ENCODE measurements at places on chromosomes 12 and 14. TPM values are rescaled to one million over a fixed set of nuclear protein-coding genes. Genes with fewer than 3 reads are reported as not detected.

GRCh38 chr14:41404126-41404525, 202.6 kb upstream of the LRFN5 start:
- peak; percentile 9 for DNase-seq

RTL1 gene
- 51.1 TPM for polyA plus RNA-seq

OTOGL gene
- polyA plus RNA-seq = not detected

DNA sequence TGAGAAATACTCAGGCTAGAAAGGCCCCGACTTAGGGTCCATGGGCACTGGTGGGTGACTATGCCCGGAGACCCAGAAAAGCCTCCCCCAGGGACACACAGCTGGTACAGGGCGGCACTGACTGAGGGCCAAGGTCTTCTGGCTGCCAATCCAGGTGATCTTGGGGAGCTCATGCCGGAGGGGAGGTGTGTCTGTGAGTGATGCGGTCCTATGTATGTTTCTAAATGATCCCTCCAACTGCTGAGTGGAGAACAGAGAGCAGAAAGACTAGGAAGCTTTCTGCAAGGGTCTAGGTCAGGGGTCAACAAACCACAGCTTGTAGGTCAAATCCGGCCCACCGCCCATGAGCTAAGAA, 391 bp downstream of the SERPINA4 start:
- DNase-seq = no peak

NTF3 gene
- 3.0 TPM for polyA plus RNA-seq

GRCh38 chr14:49121246-49121645, 464.9 kb downstream of the RPS29 start:
- DNase-seq = no peak

Measured in muscle of arm (tissue), 14 donors.